Activated gamma-delta T cell treated with Interleukin-2 at 50 U/mL for 16 hours (primary cell): ENCODE measurements at places on chromosomes 12 and 14.

GRCh38 chr14:48275301-48275700 lies 599.9 kb upstream of the MDGA2 start:
- no peak for DNase-seq

DNA sequence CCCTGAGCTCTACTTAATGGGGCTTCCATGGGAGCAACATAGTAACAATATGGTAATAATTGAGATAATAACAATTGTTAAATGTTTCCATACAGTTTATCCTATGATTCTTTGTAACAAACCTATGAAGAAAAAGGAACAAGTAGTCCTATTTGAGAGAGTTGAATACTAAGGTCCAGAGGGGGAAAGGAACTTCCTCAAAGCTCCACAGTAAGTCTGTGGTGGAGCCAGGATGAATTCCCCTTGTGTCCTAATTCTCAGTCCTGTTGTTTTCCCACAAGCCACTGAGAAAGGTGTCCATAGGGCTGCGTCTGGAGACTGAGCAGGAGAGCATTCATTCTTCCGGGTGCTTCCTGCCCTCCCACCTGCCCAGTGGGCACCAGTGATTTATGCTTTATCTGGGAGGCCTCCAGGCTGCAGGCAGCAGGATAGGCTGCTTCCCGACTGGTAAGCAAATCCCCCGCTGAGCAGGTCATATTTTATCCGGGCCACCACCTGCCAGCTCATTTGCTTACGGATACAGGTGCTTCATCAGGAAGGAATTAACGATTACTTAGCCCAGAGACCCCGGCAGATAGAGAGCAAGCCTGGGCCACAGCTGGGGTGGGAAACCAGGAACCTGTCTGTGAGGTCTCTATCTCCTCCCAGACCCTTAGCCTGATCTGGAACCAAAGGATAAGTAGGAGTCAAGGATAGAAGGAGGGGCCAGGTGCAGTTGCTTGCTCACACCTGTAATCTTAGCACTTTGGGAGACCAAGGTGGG lies 33.9 kb upstream of the FAM222A start:
- no peak for DNase-seq

- DNase-seq, result no peak
These were observed 46.7 kb downstream of the FAM222A start for GRCh38 chr12:109760031-109760929.

DNA sequence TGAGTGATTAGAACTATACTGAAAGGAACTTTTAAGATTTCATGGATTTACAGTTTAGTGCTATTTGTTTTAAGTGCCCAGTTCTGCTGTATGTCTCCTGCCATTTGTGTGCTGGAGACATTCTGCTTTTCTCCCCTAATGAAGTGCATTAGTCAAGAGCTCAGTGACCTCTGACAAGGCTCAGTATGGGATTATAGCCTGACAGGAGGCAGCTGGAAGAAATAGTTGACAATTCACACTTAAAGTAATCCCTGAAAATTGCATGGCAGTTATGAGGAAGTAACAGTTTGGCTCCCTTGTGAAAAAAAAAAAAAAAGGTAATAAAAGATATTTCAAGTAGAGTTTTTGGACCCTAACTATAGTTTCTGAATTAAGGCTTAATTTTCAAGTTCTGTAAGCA lies 70.3 kb downstream of the ALX1 start:
- no peak for DNase-seq

GRCh38 chr14:50906326-50907065 lies 34.6 kb downstream of the ABHD12B start:
- no peak for DNase-seq

- no peak for DNase-seq
These were observed 58.7 kb downstream of the LRRC74A start for GRCh38 chr14:76884853-76885276.
